ENCODE measurements at places on chromosomes 12 and 14. TPM values are rescaled to one million over a fixed set of nuclear protein-coding genes. Genes with fewer than 3 reads are reported as not detected.

- no peak for DNase-seq
Observed at GRCh38 chr12:3222979-3223378, 145.8 kb downstream of the TSPAN9 start.

GRCh38 chr12:19829100-19829853 lies 390.0 kb downstream of the AEBP2 start:
- no peak for DNase-seq

EGLN3 gene
- 3.3 TPM for total RNA-seq

GRCh38 chr14:37601865-37602264 lies 6.4 kb downstream of the TTC6 start:
- DNase-seq, result no peak

DNA sequence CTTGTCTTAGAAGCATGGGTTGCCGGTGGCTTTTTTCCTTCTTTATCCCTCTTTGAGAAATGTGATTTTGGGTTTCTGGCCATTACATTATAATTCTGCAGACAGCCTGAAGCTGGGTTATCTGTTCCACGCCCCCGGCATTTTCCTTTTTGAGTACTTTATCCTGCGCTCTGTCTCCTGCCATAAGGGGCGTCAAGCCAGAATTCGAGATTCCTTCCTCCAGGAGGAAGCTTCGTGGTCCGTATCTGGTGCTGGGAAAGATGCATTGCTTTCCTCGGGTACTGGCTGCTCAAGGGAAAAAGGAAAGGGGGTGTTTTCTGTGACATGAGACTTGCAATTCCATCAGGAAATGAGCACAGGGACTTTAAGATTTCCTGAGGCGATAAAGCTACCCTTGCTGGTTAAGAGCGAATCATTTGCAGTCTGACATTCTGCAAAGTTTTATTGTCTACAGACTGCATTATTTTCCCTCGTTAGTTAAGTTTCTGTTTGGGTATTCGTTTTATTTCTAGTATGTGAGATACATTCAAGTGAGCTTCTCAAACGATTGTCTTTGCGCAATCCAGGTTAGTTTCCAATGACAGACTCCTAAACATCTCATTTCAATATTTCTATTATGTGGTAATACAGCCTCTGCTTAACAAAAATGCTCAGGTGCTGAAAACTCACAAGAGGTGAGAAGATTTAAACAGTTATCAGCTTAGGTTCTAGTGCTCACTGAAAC lies 694 bp downstream of the AKAP5 start:
- no peak for DNase-seq

FGFR1OP2 gene
- 12.7 TPM for total RNA-seq

DNA sequence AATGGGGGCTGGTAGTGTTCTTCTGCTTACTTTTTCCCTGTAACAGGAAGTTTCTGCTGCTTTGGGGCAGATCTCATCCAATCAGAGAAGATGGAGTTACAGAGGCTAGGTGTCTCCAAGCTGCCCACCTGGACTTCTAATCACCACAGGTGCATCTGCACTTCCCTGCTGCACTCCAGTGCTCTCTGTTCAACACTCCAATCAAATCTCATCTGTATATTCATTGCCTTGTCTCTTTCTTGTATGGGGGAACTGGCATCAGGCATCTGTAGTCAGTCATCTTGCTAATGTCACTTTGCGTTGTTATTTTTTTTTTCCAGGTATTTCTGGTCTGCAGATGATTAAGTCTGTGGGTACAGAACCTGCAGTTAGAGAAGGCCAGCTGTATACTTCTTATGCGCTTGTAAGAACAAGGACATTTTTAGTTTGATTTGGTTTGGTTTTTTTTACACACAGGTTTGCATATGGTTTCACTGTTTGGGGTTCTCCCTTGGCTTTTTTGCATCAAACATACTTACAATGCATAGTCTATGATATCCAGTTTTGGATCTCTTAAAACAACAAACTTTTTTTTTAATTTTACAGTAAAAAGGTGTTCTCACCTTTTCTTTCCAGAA lies 116.0 kb downstream of the METTL25 start:
- no peak for DNase-seq

EXOC3L4 gene
- total RNA-seq, result 81.5 TPM
